Stimulated activated CD4-positive, alpha-beta T cell treated with anti-CD3 and anti-CD28 coated beads, Interleukin-2, amount 100 ng/mL, for 24 hours (primary cell): ENCODE measurements at places on chromosomes 2 and 18.

GRCh38 chr2:29841386-29842004, 79.9 kb downstream of the ALK start:
- no peak for DNase-seq

GRCh38 chr2:2879781-2880180, 497.8 kb downstream of the EIPR1 start:
- DNase-seq, result no peak

- no peak for DNase-seq
Measured at GRCh38 chr2:73285159-73285739, 971 bp upstream of the FBXO41 start.

DNA sequence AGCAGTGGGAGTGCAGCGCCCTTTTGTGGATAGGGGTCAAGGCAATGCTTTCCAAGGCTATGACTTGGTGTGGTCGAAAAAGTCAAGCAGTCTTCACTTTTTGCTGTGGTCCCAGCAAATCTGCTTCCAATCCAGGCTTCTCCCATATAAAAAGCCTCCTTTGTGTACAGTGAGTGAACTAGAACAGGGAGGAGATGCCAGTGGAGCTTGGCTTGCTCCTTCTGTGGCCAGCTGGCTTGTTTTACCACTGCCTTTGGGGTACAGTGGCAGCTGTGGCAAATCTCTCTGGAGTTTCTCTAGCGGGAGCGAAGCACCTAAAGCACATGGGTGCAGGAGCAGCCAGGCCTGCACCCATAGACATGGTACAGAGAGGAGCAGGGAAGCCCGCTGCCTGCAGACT, 103.5 kb downstream of the MSH2 start:
- DNase-seq, result no peak

- DNase-seq, result no peak
Measured at GRCh38 chr18:56952026-56952425, 194.9 kb upstream of the BOD1L2 start.

- no peak for DNase-seq
Measured at GRCh38 chr18:49061239-49061990, 110.7 kb upstream of the SMAD7 start.

GRCh38 chr18:10588975-10589374, 63.1 kb downstream of the NAPG start:
- no peak for DNase-seq

GRCh38 chr2:172931918-172932520, 143.6 kb upstream of the MAP3K20 start:
- peak; percentile 74 for DNase-seq

GRCh38 chr2:174768557-174768956, 4.3 kb upstream of the CHRNA1 start:
- DNase-seq, result no peak

GRCh38 chr18:293536-293935, 25.7 kb upstream of the THOC1 start:
- no peak for DNase-seq

DNA sequence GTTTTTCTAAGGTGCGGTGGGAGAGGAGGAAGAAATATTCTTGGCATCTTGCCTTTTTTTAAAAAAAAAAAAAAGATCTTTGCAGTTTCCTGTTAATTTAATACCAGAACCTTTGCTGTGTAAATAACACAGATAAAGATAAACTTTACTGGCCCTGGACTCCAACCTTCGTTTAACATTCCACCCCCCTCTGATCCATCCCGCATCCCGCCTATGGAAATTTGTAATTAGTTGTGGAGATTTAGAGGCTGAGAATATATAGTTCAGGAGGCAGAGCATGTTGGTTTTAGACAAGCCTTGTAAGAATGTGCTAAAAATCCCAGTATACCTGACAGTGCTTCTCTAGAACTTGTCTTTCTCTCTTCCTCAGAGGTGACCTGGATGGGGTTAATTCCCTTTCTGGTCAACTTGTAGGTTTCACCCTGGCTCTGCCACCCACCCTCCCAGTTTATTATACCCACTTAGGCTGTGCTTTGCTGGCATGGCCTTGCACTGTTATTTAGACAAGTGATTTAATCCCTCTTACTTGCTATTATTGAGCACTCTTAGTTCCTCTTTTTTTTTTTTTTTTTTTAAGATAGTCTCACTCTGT, 2.9 kb upstream of the C2orf72 start:
- DNase-seq, result no peak

DNA sequence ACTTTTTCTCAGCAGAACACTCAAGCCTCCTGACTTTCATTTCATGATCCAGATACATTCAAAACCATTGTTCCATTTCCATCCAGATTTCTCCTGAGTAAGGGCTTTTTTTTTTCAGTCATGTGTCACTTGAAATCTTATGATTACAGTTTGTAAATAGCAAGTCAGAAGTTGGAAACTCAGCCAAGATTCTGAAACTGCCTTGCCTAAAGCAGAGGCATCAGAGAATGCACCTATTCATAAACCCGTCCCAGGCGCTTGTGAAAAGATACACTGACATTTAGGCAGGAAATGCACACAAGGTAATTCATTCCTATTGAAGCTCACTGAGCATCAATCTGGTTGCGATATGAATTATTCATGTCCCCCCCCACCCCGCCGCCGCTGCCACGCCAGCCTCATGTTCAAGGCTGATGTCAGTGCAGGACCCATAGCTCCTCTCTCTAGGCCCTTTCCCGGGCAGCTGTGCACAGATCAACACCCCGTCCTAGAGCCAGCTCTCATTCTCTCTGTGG, 30.4 kb upstream of the MGAT4A start:
- peak; percentile 72 for DNase-seq

- DNase-seq, result no peak
Measured at GRCh38 chr2:188326669-188327301, 35.1 kb downstream of the GULP1 start.

DNA sequence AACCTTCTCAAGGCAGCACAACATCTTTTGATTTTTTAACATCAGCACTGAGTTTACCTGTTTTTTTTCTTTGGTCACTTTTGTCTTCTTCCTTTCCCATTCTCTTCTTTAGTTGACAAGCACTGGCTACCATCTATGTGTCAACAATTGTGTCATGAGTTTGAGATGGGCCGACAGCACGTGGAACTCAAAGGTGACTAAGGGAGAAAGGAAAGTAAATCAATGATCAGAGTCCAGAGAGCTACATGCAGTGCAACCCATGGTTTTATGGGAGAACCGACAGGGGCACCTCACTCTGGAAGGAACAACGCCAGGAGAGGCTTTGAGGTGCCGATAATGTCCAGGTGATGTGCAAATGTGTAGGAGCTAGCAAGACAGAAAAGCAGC, 755.5 kb downstream of the RNF144A start:
- DNase-seq, result no peak

GRCh38 chr18:51132256-51132935, 65.1 kb downstream of the MEX3C start:
- DNase-seq, result no peak

- no peak for DNase-seq
Measured at GRCh38 chr2:215602997-215603396, 167.1 kb upstream of the FN1 start.

GRCh38 chr18:1930291-1931270, 640.7 kb downstream of the METTL4 start:
- no peak for DNase-seq

DNA sequence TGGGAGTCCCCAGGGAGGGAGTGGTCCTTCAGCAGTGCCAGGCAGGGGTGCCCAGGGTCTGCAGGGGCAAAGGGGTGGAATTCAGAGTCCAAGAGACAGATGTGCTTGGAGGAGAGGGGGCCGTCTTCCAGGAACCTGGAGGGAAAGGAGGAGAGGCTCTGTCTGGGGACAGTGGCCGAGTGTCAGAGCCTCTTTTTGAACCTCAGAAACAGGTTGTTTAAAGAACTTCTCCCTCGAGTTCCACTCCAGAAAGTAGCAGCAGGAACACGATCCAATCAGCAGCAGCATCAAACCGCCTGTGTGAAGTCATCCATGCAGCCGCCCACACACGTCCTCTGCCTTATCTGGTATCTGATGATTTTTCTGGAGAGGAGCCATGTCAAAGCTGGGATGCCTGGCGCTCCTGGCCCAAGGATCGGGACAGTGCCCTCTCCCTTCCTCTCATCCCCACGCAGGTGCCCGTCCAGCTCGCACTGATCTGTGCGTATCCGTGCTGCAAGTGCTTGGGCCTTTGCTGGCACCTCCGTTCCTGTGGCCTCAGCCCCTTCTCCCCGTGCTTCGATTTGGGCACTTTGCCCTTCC, 205.1 kb downstream of the NDUFA10 start:
- DNase-seq, result peak; percentile 14

GRCh38 chr2:45315861-45316260, 295.2 kb downstream of the SRBD1 start:
- DNase-seq, result no peak

GRCh38 chr2:23843051-23843976, 83.6 kb downstream of the ATAD2B start:
- no peak for DNase-seq

DNA sequence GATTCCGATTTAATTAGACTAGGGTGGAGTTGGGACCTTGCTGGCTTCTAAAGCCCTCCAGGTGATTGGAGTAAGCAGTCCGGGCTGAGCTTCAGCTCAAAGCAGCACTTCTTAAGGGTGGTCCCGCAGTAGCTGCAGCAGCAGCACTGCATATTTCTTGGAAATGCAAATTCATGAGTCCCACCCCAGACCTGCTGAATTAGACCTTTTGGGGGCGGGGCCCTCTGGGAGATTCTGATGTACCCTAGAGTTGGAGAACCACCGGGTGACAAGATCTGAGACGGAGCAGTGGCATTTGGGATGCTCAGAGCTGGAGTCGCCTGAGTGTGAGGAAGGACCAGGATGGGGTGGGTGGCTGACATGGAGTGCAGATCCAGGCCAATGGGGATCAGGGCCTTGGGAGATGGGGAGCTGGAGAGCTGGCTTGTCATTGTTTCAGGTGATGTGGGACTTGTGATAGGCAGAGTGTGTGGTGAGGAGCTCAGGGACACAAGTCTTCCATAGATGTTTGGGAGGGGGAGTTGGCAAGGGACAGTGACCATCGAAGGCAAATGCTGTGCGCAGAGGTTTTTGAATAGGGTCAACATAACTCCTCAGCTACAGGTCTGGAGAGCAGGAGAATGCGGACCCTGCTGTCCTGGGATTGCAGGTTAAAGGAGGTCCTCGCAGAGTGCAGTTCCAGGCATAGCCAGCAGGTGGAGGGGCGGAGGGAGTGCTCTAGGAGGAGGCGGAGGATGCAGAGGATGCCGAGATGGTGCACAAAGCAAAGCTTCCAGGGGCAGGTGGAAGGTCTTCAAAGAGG, 130.9 kb upstream of the RAB12 start:
- DNase-seq, result peak; percentile 63

DNA sequence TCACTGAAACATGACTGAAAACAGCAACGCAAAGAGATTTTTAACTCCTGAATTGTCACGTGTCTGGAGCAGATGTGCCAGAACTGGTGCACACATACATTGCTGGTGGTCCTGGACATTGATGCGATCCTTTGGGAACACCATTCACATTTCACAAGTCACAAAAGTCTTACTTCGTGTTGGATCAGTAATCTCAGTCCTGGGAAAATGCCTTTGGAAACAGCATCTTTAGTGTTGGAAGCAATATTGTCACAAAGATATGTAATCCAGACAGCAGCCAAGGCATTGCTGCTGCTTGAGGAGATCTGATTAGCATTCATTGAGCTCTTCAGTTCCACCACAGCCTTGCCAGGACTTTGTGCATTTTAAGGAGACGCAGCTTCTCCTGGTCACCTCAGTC, 126.2 kb upstream of the SH3BP4 start:
- DNase-seq, result no peak

GRCh38 chr2:209584915-209585314, 161.1 kb downstream of the MAP2 start:
- DNase-seq, result no peak

GRCh38 chr2:45843136-45843535, 191.7 kb downstream of the PRKCE start:
- no peak for DNase-seq

- DNase-seq, result no peak
Measured at GRCh38 chr2:63678551-63678950, 89.8 kb downstream of the MDH1 start.

- DNase-seq, result no peak
Measured at GRCh38 chr2:235618039-235618438, 124.2 kb downstream of the AGAP1 start.

GRCh38 chr2:231917280-231918066, 8.7 kb downstream of the NPPC start:
- DNase-seq, result no peak

GRCh38 chr2:29613792-29614266, 307.6 kb downstream of the ALK start:
- no peak for DNase-seq

GRCh38 chr18:36066686-36067054, 689 bp downstream of the RPRD1A start:
- no peak for DNase-seq

GRCh38 chr18:39685303-39685902, 2119.8 kb upstream of the CELF4 start:
- no peak for DNase-seq

GRCh38 chr2:150091846-150092245, 395.6 kb downstream of the RND3 start:
- DNase-seq, result no peak

- no peak for DNase-seq
Measured at GRCh38 chr2:181660181-181660580, 3.3 kb upstream of the CERKL start.

DNA sequence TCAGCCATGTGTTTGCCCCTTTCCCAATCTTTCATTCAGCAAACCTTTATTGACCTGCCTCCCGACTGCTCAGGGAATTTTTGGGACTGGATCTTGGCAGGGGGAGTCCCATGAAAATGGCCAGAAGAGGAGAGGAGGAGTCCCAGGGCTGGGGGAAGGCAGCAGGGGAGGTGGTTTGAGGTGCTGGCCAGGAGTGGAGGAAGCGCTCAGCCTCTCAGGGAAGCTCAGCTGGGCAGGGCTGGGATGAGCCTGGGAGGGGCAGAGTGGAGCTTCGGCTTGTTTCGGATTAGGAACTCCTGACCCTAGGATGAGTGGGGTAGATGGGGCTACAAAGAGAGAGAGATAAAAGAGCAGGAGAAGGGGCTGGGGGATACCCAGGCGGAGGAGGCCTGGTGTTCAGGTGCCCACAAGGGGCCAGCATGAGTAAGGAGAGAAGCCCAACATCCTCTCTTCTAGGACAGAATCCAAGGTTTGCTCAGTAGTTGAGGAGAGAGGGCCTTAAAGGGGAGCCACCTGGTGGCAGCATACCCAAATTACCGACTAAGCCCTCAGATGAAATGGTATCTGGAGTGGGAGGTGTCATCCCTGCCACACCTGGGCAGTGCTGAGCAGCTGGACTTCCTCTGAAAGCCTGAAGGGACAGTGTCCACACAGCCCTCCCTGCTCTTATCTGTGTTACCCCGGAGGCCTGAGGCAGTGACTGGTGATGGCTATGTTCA, 91.1 kb downstream of the INHBB start:
- peak; percentile 44 for DNase-seq

- DNase-seq, result no peak
Measured at GRCh38 chr2:139917690-139918384, 1137.6 kb upstream of the NXPH2 start.

DNA sequence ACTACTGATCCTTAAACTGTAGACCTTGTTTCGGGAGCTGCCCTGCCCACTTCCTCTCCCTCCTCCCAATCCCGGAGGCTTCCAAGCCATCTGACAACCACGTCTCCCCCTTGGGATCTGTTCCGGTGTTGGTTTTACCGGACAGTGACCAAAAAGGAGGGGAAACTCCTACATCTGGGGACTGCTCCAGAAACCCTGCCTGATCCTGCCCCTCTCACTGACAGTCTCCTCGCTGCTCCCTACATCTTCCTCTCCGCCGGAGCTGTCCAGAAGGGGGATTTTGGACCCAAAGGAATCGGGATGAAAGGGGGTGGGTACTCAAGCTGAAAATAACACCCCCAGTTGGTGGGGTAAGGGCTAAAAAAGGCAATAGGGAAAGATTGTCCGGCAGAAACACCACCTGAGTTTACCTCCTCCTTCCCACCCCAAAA, 1.5 kb downstream of the INO80D start:
- peak; percentile 10 for DNase-seq
